Stimulated activated CD4-positive, alpha-beta T cell treated with anti-CD3 and anti-CD28 coated beads, Interleukin-15, amount 100 ng/mL, for 1 hour (primary cell): ENCODE measurements at places on chromosomes 13 and 19.

- DNase-seq, result no peak
Measured at GRCh38 chr13:21701460-21701859, 30.6 kb downstream of the FGF9 start.

DNA sequence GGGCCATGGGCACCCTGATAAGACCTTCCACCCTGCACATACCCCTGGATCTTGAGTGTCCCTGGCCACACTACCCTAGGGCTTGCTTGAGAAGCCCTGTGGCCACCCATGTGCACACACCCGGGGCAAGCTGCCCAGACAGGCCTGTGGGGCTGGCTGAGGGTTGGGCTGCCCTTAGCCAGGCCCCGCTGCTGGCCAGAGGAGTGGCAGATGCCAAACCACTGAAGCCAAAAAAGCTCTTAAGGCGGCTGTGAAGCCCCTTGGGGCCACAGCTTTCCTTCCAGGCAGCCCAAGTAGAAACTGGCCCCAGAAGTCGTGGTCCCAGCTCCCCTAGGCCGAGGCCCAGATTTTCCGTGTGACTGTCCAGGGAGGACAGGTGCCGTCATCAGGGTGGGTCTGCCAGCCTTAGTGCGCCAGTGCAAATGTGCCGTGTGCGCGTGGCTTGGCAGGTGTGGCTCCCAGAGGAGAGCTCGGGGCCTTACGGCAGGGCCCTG lies 14.8 kb downstream of the CEBPG start:
- DNase-seq, result no peak

DNA sequence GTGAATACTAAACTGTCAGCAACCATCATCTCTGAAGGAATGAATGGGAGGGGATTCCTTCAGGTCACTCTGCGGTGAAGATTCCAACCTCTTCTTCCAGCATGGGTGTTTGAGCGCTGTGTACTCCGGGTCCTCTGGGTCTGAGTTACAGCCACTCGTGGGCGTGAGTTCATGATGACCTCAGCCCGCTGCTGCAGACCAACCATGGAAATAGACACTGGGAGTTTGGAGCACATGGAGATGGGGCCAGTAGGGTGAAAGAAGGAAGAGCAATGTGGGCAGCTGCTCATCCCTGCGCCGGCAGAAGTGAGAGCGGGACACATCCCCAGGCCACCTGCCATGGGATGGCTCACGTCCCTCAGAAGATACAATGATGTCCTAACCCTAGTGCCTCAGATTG lies 16.8 kb upstream of the RAB20 start:
- DNase-seq, result no peak

GRCh38 chr19:32789429-32789828 lies 69.9 kb downstream of the TDRD12 start:
- DNase-seq, result no peak

DNA sequence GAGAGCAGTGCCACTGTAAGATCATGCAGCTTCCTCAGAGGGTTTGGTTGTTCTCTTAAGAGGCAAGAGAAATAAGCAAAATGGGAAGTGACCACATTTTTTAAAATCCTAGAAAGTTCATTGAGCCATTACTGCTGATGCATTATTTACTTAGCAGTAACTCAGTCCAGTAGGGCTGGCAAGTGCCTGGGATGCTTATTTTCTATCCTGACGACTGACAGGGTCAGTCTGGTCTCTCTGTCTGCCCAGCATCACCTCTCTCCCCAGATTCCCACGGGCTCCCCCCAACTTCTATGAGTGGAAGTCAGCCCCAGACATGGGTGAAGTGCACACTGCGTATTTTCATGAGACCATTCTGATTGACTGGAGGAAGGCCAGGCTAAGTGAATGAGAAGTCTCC lies 10.4 kb downstream of the SHISA2 start:
- no peak for DNase-seq

DNA sequence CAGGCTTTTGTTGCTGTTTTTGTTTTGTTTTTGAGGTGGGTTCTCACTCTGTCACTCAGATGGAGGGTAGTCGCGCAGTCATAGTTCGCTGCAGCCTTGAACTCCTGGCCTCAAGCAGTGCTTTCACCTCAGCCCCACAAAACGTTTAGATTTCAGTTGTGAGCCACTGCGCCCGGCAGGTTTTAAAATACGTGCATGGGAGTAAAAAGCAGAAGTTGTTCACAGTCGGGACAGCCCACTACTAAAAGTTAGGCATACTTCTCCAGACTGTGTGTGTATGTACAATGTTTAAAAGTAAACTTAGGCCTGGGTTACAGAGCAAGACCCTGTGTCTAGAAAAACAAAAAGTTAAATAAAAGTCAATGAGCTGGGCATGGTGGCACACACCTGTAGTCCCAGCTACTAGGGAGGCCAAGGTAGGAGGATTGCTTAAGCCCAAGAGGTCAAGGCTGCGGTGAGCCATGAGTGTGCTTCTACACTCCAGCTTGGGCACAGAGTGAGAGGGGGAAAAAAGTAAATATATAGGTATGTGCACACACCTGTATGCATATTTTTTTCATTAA lies 6.1 kb downstream of the SAFB start:
- no peak for DNase-seq

GRCh38 chr13:36088463-36088862 lies 42.7 kb downstream of the DCLK1 start:
- no peak for DNase-seq

- DNase-seq, result no peak
Measured at GRCh38 chr19:17286263-17286662, 4.6 kb downstream of the ANKLE1 start.

GRCh38 chr13:34546344-34547250 lies 395.5 kb upstream of the NBEA start:
- DNase-seq, result no peak

GRCh38 chr13:74629985-74630384 lies 495.8 kb upstream of the KLF12 start:
- DNase-seq, result no peak
